ENCODE measurements at places on chromosomes 4 and X.

- DNase-seq: no peak
These were observed 43.3 kb upstream of the PPM1K start for GRCh38 chr4:88327665-88328064.

- DNase-seq: no peak
These were observed 2.8 kb downstream of the PSMD10 start for GRCh38 chrX:108088511-108088910.

DNA sequence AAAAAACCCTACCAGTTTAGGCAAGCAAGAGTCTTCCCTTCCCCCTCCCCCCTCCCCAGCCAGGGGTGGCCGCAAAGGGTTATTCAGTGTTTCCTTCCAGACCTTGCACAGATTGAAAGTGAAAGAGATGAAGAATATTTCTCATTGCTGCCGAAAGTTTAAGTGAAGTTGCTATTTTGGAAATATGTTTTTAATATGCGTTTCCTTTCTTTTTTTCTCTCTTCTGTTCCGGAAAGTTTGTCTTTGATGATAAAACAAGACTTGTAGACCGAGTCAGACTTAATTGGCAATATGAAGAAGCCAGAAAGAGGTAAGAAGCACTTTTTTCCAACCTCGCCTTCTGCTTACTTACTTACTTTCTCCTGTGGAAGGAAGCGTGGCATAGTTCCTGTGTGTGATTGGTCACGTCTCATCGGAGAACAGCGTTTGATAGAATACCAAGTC is 58.5 kb upstream of the CLCN4 start:
- DNase-seq: no peak

- no peak for DNase-seq
These were observed 1.1 kb downstream of the PRAF2 start for GRCh38 chrX:49072712-49073095.

- no peak for DNase-seq
These were observed 10.0 kb downstream of the NAA11 start for GRCh38 chr4:79315891-79316290.

GRCh38 chr4:89294573-89295269 is 12.9 kb downstream of the GPRIN3 start:
- no peak for DNase-seq

- DNase-seq: no peak
These were observed 40.4 kb upstream of the MAPK10 start for GRCh38 chr4:86400216-86400615.

DNA sequence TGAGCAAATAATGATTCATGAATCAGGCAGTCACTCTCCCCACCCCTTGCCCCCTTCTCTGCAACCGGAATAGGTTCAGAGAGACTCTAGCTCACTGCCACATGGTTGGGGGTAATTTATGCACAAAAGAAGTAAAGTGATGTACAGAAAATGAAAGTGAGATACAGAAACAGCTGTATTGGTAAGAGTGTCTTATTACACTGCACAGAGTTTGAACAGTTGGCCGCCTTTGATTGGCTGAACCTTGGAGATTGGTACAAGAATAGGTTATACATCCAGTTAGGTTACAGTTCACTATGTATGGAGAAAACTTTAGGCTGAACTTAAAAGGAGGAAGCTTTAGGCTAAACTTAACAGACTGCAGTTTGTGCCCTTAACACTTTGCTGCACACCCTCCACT is 34.6 kb upstream of the DIAPH2 start:
- DNase-seq: no peak

DNA sequence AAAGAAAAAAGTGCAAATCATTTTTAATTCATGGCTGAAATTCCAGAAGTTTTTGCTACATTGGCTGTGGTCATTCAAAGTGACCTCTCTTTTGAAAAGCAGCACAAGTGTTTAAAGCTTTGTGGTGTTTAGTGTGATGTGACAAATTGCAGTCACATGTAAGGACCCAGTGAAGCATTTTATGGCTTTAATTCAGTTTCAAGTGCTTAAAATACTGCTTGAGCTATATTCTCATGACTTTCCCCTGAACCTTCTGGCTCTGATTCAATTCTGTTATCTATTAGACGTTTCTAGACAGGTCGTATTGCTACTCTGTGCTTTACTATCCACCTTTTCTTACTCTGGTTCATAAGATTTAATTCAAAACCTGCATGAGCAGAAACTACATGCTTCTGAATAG is 105.8 kb downstream of the FAT4 start:
- DNase-seq: no peak

DNA sequence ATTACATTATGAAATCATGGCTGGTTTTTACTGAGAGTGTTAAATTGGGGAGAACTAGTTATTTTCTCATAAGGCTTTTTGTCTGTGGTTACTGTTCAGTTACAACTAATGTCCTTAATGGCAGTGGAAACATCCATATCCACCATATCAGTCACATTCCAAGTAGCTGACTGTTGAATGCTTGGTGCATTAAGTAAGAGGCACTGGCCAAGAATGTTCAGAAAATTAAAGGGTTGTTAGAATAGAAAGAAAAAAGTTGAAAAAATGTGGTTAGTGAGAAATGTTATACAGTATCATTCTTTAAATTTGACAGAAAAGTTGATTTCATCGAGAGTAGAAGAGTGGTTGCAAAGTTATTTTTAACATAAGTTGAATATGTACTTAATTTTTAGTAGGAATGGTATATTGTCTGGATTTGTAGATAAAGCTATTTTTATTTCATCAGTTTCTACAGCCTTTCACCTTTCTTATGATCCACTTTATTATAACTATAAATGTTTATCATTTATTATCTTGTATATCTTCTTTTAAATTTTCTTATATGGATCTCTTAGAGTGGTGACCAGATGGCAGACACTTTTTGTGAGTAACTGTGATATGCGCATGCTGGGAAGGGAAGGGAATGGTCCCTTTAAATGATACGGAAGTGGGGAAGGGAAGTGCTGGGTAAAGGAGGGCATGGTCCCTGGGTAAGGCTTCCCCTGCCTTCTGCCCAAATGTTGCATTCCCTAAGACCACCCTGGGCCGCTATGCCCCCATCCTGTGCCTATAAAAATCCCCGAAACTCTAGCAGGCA is 2407.1 kb downstream of the ARAP2 start:
- DNase-seq: no peak

GRCh38 chrX:147875866-147876596 is 35.7 kb upstream of the FMR1 start:
- peak; percentile 45 for DNase-seq

- DNase-seq: no peak
These were observed 111.2 kb downstream of the ELOVL6 start for GRCh38 chr4:110087070-110087708.

DNA sequence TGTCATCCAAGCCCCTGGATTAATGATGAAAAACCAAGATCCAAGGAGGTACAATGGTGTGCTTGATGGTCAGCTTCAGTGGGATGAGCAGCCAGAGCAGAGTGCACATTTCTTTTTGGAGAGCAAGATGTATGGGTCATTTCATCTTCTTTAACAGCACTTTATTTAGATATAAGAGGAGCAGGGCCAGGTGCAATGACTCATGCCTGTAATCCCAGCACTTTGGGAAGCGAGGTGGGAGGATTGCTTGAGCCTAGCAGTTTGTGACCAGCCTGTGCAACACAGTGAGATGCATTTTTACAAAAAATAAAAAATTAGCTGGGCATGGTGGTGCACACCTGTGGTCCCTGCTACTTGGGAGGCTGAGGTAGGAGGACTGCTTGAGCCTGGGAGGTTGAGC is 45.3 kb upstream of the MAP3K15 start:
- DNase-seq: no peak

GRCh38 chr4:75048208-75048879 is 115.4 kb downstream of the PARM1 start:
- peak; percentile 60 for DNase-seq

GRCh38 chr4:104489731-104490095 is 5.0 kb downstream of the CXXC4 start:
- DNase-seq: no peak

- DNase-seq: no peak
These were observed 220.1 kb downstream of the RAB28 start for GRCh38 chr4:13263967-13264525.

- DNase-seq: peak; percentile 44
These were observed 202.5 kb downstream of the PALLD start for GRCh38 chr4:168699224-168699878.

GRCh38 chr4:10025230-10025806 is 4.0 kb upstream of the SLC2A9 start:
- no peak for DNase-seq

DNA sequence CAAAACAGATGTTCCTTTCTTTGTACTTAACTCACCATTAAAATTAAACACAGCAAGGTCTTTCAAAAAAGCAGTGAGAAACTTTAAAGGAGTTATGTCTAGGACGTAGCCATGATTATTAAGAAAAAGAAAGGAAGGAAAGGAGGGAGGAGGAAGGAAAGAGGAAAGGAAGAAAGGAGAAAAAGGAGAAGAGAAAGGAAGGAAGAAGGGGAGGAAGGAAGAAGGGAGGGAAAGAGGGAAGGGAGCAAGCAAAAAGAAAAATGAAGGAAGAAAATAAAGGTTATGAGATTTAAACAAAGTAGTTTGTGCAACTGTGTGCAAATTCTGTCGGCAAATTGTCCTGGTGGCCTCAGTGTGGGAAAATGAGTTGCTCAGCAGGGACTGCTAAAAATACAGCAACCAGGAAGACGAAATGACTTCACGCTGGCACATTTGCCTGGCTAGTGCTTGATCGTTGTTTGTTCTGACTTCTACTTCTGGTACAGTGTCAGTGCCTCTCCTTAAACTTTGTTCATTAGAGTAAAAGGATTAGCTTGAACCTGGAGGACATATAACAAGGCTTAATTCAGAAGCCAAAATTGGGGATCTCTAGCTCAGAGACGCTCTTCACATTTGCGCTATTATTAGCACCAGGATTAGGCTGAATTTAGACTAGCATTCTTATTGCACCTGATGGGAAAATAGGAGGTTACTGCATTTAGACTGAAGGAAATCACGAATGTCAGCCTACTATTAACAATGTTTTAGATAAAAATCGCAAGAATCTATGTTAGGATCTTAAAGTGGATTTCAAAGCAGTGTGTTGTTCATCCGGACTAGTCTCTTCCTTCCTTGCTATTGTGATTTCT is 81.2 kb downstream of the DCK start:
- peak; percentile 30 for DNase-seq

DNA sequence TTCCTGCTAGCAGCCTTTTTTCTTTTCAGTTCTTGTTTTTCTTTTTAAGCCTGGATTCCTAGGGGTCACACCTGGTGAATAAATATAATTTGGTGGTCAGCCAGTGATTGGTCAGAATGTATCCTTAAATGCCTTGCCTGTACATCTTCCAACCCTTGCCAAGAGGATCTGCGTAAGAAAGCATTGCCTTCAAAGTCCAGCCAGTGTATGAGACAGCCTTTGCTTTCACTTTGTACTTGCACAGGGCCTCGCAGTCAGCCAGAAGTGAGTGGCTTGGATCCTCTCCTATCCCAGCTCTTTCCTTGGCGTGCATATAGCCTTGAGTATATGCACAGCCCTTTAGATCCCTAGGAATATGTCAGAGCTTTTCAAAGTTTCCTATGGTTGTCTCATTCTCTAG is 22.2 kb downstream of the KANTR start:
- no peak for DNase-seq

GRCh38 chrX:96002431-96002830 is 682.2 kb upstream of the DIAPH2 start:
- no peak for DNase-seq

DNA sequence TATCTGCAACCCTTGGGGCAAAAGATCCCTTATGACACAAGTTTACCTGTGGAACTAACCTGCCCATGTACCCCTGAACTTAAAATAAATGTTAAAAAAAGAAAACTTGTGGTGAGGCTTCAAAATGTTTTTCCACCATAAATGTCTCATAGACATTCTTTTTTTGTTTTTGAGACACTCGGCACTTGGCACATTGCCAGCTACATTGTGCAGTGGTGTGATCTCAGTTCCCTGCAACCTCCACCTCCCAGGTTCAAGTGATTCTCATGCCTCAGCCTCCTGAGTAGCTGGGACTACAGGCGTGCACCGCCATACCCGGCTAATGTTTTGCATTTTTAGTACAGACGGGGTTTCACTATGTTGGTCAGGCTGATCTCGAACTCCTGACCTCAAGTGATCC is 528.9 kb upstream of the CXorf51A start:
- DNase-seq: no peak

DNA sequence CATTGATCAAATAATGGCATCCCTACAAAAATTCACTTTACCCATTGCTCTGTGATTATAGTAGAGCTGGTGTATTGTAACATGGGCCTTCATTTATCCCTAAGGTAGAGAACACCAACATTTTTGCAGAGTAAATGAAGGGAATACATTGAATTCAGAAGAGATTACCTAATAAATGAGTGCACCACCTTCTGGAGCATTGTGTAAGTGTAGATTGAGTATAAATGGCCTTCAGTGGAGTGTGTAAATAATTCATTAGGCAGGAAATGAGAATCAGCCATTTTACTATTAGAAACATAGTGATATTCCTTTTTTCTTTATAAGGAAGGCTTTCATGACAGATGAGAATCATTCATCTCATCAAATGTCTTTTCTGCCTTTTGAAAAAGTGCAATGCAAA is 155.8 kb downstream of the FAM47B start:
- no peak for DNase-seq

- no peak for DNase-seq
These were observed 426.7 kb upstream of the ARX start for GRCh38 chrX:25442499-25442898.

DNA sequence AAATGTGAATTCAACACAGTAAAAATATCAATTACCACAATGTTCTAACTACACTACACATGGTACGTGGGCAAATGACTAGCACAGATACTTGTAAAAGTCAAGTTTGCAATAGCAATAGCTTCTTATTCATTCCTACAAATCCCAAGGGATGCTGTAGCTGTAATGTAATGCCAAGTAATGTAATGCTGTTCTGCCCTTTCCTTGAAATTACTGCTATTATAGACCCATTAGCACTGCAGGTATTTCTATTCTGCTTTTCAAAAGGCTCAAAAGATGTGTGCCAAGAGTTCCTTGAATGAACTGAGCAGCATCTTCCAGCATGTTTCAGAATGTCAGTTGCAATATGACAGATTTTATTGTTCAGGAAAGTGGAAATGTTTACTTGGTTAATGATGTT is 129.9 kb upstream of the BANK1 start:
- DNase-seq: no peak

DNA sequence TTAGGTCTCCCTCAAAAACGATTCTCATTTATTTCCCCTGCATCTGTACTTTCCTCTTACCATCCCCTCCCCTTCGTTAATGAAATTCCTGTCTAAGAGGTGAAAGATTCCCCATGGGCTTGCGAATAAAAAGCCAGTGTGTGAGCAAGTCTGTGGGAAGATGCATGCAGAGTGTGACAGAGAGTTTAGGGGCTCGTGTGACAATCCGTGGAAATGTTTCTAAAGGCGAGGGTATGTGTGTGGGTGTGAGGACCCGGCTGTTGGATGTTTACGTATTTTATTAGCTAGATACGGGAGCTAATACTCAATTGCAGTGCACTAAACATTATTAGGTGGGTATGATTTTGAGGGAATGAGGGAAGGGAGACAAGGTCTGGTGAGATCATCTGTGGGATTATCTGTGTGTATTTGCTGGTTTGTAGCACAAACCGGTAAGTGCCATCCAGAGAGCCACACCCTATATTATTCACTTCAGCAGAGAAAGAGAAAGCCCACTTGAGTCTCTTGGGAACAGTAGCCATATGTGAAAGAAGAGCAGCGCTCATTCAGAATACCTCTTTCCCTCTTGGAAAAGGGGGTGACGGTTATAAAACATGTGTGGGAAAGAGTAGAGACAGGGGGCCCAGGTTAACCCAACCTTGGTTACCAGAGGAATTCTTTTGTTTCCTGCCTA is 893 bp upstream of the HOPX start:
- no peak for DNase-seq
